Central memory CD8-positive, alpha-beta T cell (primary cell): ENCODE measurements at places on chromosomes 3 and 15.
A peak's percentile ranks its signal among the peaks of the same experiment; 100 is the strongest.

- no peak overlapping the region for H3K27ac ChIP-seq
- no peaks in the 10 kb centered on the region for H3K27me3 ChIP-seq
- H3K36me3 ChIP-seq: peaks cover 18% of the 10 kb centered on the region
Observed at GRCh38 chr3:52452570-52453221, 1.1 kb downstream of the TNNC1 start.

- H3K27me3 ChIP-seq: peaks cover 6% of the 10 kb centered on the region
- no peak overlapping the region for H3K4me3 ChIP-seq
- no peak for DNase-seq
- H3K4me1 ChIP-seq: no peaks in the 10 kb centered on the region
- no peak overlapping the region for H3K27ac ChIP-seq
Observed at GRCh38 chr3:99693636-99694035, 55.2 kb downstream of the COL8A1 start.

DNA sequence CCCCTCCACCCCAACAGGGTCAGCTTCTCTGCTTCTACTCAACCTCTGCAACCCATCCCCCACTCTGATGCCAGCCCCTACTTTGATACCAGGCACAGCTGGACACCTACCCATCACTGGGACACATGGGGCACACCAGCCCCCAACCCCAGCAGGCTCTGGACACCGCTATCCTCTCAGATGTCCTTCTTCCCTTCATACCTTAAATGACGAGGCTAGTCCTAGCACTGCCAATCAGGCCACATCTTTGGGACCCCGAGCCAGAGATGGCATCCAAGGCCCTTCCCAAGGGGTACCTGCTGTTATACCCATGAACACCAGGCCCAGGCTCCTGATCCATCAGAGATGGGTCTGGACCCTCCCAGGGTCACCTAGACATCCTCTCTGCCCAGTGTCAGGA, 10.6 kb downstream of the POC1A start:
- H3K27me3 ChIP-seq: no peaks in the 10 kb centered on the region
- peak overlapping the region; percentile 9 for H3K27ac ChIP-seq
- H3K36me3 ChIP-seq: peaks cover 3% of the 10 kb centered on the region
- no peak overlapping the region for H3K4me3 ChIP-seq

DNA sequence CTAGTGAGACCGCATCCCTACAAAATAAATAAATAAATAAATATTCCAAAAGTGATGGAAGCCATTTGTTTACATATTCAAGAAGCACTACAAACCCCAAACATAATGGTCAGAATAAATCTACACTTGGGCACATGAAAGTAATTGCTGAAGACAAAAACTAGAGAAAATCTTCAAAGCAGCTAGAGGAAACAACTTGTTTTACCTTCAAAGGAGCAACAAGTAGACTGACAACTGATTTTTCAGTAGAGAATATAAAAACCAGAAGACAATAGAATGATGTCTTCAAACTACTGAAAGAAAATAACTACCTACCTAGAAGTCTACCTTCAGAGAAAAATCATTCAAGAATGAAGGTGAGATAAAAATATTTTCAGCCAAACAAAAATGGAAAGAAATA, 89.4 kb downstream of the TPRA1 start:
- no peaks in the 10 kb centered on the region for H3K36me3 ChIP-seq
- H3K27me3 ChIP-seq: peaks cover 75% of the 10 kb centered on the region
- no peak for DNase-seq
- no peak overlapping the region for H3K27ac ChIP-seq
- H3K4me3 ChIP-seq: no peak overlapping the region
- no peaks in the 10 kb centered on the region for H3K4me1 ChIP-seq

DNA sequence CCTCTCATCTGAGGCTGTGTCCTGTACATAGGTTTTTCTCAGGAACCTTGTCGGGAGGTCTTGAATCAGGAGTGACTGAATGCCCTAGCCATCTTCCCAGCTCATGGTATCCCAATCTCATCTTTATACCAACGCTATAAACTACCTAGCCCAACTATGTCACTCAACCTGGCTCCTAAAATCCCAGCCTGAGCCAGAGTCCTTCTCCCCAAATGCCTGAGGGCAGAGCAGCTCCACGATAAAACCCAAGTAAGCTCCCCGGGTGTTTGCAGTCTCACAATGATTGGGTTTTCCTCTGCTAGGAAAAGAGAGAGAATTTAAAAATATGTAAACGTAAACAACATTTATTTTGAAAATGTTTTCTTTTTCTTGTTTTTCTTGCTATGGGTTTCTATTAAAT, 14.4 kb downstream of the EIF1B start:
- no peaks in the 10 kb centered on the region for H3K27me3 ChIP-seq
- H3K27ac ChIP-seq: no peak overlapping the region
- no peaks in the 10 kb centered on the region for H3K36me3 ChIP-seq
- no peak for DNase-seq
- no peaks in the 10 kb centered on the region for H3K4me1 ChIP-seq

DNA sequence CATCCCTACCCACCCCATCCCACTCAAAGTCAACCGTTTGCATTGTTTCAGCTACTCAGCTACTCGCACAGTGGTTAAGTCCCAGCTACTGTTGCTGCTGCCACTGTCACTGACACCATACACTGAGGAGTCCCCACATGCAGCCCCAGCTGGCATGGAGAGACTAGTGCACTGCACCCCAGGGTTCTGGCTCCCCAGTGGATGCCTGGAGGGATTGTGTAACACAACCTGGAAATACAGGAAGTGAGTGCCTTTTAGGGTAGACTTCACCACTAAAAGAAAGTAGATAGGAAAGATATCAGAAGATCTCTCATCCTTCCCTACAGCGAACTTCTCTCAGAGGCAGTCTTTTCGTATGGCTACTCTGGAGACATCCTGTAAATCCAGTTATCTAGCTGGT, 169.2 kb upstream of the STRIT1 start:
- no peaks in the 10 kb centered on the region for H3K4me1 ChIP-seq
- H3K27me3 ChIP-seq: no peaks in the 10 kb centered on the region
- no peak overlapping the region for H3K27ac ChIP-seq
- H3K36me3 ChIP-seq: no peaks in the 10 kb centered on the region
- DNase-seq: no peak

GRCh38 chr3:56042326-56042951, 425.8 kb downstream of the ERC2 start:
- no peak overlapping the region for H3K4me3 ChIP-seq
- no peak overlapping the region for H3K27ac ChIP-seq
- no peaks in the 10 kb centered on the region for H3K27me3 ChIP-seq

- DNase-seq: no peak
- H3K4me3 ChIP-seq: no peak overlapping the region
- no peaks in the 10 kb centered on the region for H3K27me3 ChIP-seq
- peaks cover 6% of the 10 kb centered on the region for H3K4me1 ChIP-seq
- peaks cover 25% of the 10 kb centered on the region for H3K36me3 ChIP-seq
Observed at GRCh38 chr3:136350557-136350956, 100.4 kb downstream of the PCCB start.

GRCh38 chr3:18134386-18135059, 290.6 kb downstream of the SATB1 start:
- no peaks in the 10 kb centered on the region for H3K36me3 ChIP-seq
- H3K27ac ChIP-seq: no peak overlapping the region
- H3K27me3 ChIP-seq: no peaks in the 10 kb centered on the region
- H3K4me3 ChIP-seq: no peak overlapping the region
- DNase-seq: no peak
- no peaks in the 10 kb centered on the region for H3K4me1 ChIP-seq

DNA sequence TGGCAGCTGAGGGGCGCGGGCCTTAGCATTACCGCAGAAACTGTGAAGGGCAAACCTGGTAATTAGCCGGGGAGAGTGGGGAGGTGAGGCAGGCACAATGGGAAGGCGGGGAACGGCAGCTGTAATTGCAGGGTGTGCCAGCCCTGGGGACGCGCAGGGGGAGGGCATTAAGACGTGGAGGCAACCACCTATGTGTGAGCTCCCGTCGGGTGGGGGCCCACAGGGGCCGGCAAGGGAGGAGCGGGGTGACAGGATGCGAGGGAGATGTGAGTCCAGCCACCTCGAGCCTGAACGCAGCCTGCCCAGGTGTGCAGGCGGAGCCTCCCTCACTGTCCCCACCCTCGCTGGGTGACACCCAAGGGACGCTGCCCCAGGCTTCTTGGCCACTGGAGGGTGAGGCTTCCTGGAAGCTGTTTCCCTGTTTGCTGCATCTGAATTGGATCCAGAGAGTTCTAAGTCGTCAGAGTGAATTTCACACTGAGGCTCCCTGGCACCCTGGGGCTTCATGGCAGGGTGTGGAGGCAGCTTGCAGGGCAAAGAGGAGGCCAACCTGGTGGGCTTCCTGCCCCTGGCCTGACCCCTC, 130.6 kb upstream of the MEF2A start:
- peaks cover 10% of the 10 kb centered on the region for H3K27me3 ChIP-seq
- H3K36me3 ChIP-seq: no peaks in the 10 kb centered on the region
- H3K4me1 ChIP-seq: no peaks in the 10 kb centered on the region
- H3K27ac ChIP-seq: no peak overlapping the region

GRCh38 chr3:171123915-171124314, 97.4 kb upstream of the SLC2A2 start:
- no peaks in the 10 kb centered on the region for H3K4me1 ChIP-seq
- H3K27me3 ChIP-seq: no peaks in the 10 kb centered on the region
- H3K27ac ChIP-seq: no peak overlapping the region

DNA sequence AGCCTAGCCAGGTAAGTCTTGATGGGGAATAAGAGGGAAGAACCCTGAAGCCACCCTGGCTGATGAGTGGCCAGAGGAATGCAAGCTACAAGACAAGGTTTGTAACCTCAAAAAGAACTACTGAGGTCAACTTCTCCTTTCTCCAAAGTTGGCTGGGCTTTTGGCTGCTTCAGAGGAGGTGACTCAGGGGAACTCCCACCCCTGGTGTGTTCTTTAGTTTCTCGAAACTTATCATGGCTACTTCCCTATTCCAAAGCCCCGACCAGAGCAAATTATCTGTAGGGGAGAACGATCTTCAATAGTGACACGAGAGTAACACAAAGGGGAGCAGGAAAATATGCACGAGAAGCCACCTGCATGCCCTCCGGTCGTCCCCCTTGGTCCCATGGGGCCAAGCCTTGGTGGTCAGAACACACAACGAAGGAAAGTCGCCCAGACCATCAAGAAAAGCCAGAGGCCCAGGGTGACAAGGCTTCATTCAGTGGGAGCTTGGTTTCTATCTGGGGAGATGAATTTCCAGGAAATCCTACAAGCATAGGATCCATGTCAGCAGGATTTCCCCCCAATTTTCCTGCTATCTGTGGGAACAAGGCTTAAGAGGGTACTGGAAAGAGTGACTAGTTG, 6.5 kb upstream of the BCL2A1 start:
- H3K4me1 ChIP-seq: peaks cover 5% of the 10 kb centered on the region
- no peaks in the 10 kb centered on the region for H3K36me3 ChIP-seq
- no peaks in the 10 kb centered on the region for H3K27me3 ChIP-seq
- H3K4me3 ChIP-seq: no peak overlapping the region
- H3K27ac ChIP-seq: no peak overlapping the region

DNA sequence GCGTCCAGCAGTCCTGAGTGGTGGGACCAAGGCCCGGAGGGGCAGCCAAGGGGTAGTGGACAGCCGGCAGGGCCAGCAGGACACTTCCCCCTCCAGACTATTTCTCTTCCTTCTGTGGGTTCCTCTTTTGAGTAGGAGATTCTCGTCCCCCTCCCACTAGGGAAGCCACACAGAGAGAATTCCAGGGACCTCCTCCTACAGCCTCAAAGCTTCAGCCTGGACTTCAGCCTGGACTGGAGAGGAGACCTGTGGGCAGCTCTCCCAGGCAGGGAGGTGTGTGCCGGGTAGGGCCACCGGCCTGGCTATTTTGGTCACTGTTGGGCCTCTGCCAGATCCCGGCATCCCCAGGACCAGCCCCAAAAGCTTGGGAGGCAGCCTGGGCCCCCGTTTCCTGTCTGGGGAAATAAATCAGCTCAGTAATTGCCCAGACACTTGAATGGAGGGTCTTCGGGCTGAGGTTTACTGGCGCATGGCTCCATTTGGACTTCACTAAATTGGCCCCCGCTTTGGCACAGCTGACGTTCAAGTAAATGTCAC, 1.3 kb downstream of the SLC6A6 start:
- H3K4me3 ChIP-seq: peak overlapping the region; percentile 97
- no peak for DNase-seq
- no peaks in the 10 kb centered on the region for H3K27me3 ChIP-seq
- H3K4me1 ChIP-seq: peaks cover 38% of the 10 kb centered on the region
- peak overlapping the region; percentile 93 for H3K27ac ChIP-seq
- H3K36me3 ChIP-seq: peaks cover 27% of the 10 kb centered on the region

GRCh38 chr3:161349529-161350312, 21.6 kb downstream of the SPTSSB start:
- H3K4me3 ChIP-seq: no peak overlapping the region
- H3K27ac ChIP-seq: peak overlapping the region; percentile 16
- peaks cover 18% of the 10 kb centered on the region for H3K4me1 ChIP-seq
- DNase-seq: no peak
- H3K36me3 ChIP-seq: no peaks in the 10 kb centered on the region
- H3K27me3 ChIP-seq: peaks cover 12% of the 10 kb centered on the region
